ENCODE measurements at places on chromosomes 6 and 20.

GRCh38 chr6:139882977-139883728 is 508.7 kb upstream of the CITED2 start:
- DNase-seq, result no peak

DNA sequence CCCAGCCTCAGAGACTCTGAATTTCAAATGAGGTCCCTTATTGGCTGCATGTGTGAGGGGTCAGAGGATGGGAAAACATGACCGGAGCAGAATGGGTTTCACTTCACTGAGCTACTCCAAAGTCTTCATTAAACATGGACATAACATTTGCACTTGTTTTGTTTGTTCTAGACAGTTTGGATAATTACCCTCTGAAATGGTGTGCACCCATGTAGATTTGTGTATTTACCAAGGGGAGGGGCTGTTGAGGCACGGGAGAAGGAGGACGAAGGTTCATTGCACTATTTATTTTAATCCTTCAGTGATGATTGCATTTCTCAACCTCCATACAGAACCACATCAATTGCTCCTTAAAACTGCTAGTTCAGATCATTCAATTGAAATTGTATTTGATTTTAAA is 364.2 kb downstream of the TFAP2B start:
- no peak for DNase-seq

GRCh38 chr6:73637404-73637803 is 16.4 kb downstream of the SLC17A5 start:
- no peak for DNase-seq

DNA sequence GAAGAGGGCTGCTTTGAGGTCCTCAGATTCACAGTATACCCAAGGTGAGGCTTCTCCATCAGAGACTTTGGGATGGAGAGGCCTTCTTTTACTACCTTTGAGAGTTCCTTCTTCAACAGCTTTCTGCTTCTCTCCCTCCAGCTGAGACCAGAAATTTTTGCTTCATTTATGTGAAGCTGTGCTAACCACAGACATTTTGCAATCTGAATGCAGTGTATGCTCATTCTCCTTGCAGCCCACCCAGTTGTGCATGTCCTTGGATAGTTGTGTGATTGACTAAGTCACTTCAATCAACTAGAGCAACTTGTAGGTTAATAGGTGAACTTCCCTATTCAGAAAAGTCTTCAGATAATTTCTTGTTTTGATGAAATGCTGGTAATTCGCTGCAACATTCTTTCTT is 20.1 kb downstream of the DCBLD1 start:
- DNase-seq, result no peak

DNA sequence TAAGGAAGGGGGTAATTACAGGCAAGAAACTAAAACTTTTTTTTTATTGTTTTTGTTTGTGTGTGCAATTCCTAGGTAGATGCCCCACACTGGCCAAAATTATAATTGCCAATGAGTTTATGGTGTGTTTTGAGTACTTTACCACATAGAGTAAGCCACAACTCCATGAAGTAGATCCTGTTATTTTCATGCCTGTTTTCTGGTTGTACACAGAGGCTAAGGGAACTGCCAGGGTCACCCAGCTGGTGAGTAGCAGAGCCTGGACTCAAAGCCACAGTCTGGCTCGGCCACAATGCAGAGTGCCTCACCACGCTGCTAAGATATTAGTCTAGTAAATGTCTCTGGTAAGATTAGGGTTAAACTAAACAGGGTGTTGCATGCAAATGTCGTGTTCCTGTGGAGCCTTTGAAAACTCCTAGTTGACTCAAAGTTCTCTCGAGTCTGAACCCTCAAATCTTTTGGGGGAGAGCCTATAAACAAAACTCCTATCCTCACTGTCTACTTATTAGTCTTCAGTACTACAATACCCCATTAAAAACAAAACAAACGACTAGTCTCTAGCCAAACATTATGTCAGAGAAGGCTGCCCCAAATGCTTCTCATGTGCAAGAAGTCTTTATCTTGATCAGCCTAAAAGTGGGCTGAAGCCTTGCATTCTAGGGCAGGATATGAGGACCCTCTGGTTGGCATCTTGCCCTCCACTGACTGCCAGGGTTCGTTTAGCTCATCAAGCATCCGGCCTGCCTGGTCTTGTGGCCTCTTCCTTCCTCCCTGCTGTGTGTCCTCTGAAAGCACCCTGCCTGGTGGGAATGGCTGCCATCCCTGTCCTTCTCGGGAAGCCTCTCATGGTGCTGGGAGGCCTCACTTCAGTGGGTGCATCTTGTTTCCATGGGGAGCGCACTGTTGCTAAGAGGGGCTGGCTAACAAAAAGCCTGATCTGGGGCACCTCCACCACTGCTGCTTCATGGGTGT is 4.2 kb downstream of the DUSP22 start:
- DNase-seq, result no peak

DNA sequence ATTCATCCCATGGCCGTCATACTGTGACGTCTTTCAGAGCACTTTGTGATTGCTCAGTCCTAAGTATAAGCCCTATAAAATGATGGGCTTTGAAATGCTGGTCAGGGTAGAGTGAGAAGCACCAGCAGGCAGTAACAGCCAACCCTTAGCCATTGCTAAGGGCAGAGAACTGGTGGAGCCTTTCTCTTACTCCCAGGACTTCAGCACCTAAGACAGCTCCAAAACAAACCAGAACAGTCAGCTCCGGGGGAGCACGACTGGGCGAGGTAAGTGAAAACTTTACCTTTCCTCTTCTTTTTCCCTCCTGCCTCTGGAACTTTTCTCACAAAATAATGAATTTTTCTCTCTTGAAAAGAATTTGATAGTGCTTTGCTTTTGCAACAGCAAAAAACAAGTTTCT is at the start of gene VIP:
Gene VIP, plus strand, starts transcription at position 104 of the 400 bp plus-strand sequence. CDS start 1,381 bp downstream, outside the sequence.
- DNase-seq, result no peak

- no peak for DNase-seq
These were observed 356.7 kb upstream of the JARID2 start for GRCh38 chr6:14889188-14889587.

- DNase-seq, result no peak
These were observed 222.9 kb downstream of the TTLL2 start for GRCh38 chr6:167547751-167548150.

GRCh38 chr20:46117704-46118467 is at the start of gene CD40:
Gene CD40 (plus strand): TSS chr20:46118314. CDS start chr20:46118344, 30 bp downstream.
- DNase-seq, result peak; percentile 59

DNA sequence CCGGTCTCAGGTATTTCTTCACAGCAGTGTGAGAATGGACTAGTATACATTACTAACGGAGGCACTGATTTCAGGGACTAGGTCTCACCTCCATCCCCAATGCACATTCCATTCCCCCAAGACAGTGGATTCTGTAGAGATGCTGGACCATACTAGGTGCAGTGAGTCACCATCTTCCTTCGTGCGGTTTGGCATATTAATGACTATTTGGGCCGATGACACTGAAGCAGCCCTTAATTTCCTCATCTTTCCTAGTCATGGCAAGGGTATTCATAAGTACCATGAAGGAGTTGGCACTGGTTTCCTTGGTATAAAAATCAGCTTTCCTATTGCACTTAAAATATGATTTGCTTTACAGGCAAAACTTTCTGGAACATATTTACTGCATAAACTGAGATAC is 121.4 kb upstream of the TRAF3IP2 start:
- no peak for DNase-seq

DNA sequence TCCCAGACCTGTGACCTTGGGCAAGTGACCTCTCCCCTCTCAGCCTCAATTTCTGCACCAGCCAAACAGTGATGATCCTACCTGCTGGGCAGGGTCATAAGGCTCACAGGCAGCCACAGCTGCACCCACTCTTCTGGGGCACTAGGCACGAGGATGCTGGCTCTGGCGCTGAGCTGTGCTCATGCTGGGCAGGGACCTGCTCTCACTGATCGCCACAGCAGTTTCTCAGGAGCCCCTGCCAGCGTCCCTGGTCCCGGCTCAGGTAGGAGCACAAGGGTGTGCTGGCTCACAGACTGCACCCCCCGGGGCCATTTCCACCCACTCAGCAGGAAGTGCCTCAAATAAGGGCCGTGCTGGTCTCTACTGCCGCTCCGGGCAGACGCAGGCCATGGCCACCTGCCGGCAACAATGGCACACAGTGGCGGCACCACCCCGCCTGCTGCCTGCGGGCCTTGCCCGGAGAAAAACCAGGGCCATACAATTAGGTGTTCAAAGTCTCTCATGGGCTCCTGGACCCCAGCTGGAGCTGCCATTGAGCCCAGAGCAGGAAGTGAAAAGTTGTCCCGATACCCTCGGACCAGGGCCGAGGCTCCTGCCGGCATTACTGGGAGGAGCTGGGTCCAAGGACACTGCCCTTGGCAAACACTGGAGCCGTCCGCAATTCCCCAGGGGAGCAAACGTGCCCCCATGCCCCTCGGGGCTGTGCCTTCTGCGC is 4.6 kb upstream of the CABLES2 start:
- no peak for DNase-seq

DNA sequence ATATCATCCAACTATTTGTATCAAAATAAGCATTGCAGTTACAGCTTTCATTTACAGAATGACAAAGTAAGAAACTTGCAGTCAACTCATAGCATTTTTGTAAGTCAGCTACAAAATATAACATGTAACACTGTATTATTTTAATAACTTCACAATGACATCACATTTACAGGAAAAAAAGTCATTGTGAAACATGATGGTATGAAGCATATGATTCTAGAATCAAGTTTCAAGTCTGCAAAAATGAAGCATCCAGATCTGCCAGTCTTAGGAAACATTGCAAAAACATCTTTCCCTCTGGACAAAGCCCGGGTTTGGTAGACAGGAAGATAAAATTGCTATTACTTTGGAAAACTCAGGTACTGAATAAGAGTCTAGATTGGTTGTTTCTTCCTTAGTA is 263.9 kb upstream of the NT5E start:
- DNase-seq, result no peak

GRCh38 chr20:46036370-46036769 is 7.4 kb downstream of the SLC12A5 start:
- no peak for DNase-seq

Data from stimulated activated CD4-positive, alpha-beta T cell treated with anti-CD3 and anti-CD28 coated beads, Interleukin-1b, Interleukin-23, amount 100 ng/mL, for 24 hours (primary cell).